Stimulated activated CD8-positive, alpha-beta memory T cell treated with anti-CD3 and anti-CD28 coated beads, Interleukin-4, amount 100 ng/mL, for 1 hour (primary cell): ENCODE measurements at places on chromosomes 7 and 10.

DNA sequence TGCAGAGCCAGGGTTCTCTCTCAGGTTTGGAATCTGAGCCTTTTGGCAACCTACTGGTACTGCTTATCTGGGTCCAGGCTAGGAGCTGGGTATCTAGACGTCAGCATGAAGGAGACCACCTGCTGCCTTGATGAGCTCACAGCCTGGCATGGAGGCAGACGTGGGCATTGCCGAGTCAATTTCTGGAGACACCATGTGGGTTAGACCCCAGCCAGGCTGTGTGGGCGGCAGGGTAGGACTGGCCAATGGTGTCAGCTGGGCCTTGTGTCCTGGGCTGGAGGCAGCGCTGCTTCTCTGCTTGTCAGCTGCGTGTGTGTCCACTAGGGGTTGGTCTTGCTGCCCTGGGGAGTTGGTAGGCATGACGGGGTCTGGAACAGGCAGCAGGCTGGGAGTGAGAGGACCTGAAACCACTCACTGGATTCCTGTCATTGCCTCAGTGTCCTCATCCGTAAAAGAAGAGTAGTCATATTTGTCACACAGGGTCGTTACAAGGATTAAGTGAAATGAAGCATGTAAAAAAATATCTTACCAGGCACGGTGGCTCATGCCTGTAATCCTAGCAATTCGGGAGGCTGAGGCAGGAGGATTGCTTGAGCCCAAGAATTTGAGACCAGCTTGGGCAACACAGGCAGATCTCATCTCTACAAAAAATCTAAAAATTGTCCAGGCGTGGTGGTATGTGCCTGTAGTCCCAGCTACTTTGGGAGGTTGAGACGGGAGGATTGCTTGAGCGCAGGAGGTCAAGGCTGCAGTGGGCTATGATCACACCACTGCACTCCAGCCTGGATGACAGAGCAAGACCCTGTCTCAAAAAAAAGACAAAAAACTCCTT lies 31.7 kb upstream of the ANKRD2 start:
- DNase-seq: no peak

DNA sequence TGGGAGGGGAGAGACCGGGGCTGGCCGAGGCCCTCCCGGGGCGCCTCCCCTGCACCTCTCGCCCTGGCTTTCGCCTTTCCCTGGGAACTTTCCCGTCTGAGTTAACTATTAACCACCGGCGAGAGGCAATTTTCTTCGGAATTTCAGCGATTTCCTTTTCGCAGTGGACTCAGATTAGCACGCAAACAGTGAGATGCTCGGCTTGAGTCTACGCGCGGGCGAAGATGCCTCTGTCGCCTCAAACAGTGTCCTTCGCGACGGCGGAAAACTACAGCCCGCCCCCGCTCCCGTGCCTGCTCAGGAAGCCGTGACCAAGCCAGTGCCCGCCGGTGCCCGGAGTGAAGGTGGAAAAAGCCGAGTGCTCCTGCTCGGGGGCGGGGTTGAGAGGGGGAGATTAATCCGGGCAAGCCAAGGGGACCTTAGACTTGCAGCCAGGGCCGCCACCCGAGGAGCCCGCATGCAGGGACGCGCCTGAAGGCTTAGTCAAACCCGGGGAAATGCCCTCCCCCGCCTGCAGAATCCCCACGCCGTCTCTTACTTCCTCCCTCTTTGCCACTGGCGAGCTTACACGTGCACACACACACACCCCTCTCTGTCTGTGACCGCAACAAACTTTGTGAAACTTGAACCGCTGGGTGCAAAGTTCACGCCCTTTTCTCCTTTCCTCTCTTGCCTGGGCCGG lies 14.5 kb upstream of the PAX2 start:
- DNase-seq: no peak

GRCh38 chr7:117146059-117146458 lies 176.8 kb downstream of the WNT2 start:
- no peak for DNase-seq

DNA sequence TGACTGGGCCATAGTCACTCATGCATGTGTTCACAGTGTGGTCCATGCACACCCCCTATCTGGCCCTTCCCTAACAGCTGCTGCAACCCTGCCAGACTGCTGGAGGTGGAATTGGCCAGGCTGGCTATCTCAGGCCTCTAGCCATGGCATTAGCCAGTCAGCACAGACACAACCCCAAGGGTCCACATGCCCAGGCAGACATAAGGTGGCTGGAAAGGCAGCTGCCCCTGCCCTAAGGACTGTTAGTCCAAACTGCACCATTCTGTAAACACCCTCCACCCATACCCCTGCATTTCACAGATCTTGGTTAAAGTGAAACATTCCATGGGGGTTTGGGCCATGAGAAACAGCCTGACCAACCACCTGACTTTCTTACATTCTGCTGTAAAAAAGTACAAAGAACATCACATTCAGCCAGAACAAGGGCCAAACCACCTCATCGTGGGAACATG lies 137.4 kb upstream of the KCNMA1 start:
- no peak for DNase-seq

DNA sequence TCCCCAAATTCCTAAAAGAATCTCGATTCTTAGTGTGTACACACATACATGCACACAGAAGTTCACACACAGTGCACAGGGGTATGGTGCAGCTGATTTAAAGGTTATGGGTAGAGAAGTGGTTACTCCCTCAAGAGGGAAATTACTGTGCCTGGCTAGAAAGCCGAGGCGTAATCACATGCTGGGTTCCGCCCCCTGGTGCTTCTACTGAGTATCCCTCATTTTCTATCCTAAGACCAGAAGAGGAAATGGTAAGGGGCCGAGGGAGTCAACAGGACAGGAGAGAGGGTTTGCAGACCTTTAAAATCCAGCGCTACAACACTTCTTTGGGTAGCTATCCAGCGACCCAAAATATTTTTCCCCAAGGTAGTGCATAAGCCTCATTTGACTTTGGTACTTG lies 147.3 kb upstream of the TMEM196 start:
- DNase-seq: no peak
